ENCODE measurements at places on chromosomes 13 and 19.

DNA sequence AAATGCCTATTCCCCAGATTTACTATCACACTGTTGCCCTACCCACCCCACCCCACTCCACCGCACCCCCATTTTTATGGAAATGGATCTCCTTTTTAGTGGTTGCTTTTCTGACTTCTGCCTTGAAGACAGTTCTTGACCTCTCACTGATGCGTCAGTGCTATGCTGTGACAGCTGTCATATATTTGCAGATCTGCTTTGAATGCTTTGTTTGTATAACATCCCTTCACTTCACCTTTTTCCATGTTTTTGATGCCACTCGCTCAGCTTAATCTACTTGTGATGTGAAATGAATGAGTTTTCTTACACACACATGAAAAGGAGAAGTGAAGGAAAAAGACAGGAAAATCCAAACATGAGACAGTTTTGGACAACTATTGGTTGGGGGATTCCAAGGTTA is 731.0 kb downstream of the SLITRK6 start:
- no peak for DNase-seq

DNA sequence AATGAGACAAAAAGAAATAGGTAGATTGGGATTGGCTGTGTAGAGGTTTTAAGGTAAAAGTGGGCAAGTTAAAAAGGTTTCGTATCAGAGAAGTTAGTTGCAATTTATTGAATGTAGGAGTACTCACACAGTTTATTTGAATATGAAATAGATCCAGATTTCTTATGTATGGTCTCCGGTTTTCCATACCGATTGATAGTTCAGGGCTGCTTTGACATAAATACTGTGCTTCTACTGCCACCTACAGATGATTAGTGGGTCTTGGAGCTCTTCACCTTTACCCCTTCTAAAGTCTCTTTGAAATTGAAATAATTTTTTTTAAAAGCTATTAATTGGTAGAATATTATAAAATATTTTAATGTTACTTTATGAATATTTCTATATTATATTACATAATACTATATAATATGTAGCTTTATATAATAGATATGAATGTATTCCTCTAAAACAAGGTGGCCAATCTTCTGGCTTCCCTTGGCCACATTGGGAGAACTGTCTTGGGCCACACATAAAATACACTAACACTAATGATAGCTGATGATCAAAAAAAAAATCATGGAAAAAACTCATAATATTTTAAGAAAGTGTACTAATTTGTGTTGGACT is 7.7 kb upstream of the GPR18 start:
- DNase-seq, result peak; percentile 7

- DNase-seq, result no peak
These were observed 5.8 kb downstream of the ZSCAN5A start for GRCh38 chr19:56308792-56309191.

DNA sequence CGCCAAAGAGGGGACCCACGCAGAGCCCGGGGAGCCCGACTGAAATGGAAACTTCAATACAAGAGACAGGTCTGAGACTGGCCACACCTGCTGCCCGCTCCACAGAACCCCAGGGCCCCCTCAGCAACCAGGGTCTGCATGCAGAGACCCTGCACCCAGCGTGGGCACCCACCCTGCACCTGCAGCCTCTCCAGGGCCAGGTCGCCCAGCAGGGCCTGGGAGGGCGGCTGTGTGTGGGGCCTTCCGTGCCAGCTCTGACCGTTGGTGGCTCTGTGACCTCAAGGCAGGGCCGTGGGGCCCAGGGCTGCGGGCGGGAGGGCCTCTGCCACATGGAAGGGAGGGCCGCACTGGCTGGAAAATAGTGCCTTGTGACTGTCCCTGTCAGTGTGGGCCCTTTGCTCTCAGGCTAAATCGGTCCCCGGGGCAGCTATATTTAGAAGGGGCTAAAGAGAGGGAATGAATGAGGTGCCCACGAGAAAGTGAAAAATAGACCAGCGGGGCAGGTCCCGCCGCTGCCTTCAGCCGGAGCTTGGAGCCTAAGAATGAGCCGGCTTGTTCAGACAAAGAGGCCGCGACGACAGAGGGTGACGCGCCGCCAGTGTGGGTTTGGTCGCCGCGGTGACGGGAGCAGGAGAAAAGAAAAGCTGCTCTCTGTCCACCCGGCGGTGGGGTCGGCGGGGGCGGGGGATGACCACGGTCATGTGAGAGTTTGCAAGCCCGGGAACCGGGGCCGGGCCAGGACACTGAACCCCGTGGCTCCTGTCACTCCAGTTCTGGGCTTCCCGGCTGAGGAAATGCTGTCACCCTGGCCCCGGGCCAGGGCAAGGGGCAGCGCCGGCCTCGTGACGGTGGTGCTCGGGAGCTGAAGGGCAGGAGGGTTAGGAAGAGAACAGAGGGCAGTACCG is 70.5 kb downstream of the GADD45B start:
- DNase-seq, result no peak

GRCh38 chr13:26681036-26681435 is 79.5 kb downstream of the GPR12 start:
- DNase-seq, result no peak

DNA sequence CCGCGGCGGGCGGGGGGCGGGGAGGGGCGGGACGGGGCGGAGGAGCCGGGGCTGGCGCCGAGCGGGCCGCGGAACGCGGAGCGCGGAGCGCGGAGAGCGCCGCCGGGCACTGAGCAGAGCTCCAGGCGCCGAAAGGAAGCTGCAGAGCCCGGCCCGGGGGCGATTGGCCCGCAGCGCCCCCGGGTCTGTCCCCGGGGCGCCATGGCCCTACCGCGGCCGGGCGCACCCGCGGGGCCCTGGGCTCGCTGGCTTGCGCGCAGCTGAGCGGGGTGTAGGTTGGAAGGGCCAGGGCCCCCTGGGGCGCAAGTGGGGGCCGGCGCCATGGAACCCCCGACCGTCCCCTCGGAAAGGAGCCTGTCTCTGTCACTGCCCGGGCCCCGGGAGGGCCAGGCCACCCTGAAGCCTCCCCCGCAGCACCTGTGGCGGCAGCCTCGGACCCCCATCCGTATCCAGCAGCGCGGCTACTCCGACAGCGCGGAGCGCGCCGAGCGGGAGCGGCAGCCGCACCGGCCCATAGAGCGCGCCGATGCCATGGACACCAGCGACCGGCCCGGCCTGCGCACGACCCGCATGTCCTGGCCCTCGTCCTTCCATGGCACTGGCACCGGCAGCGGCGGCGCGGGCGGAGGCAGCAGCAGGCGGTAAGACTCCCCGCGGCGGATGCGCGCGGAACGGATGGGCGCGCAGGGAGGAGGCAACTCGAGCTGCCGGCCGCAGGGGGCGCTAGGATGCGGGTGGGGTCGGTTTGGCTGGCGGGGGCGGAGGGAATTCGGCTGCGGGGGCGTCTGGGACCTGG is at the start of gene PDE4A:
PDE4A (plus strand) TSS at position 95 of the 796 bp plus-strand sequence; CDS start at position 322, 227 bp downstream.
- no peak for DNase-seq

DNA sequence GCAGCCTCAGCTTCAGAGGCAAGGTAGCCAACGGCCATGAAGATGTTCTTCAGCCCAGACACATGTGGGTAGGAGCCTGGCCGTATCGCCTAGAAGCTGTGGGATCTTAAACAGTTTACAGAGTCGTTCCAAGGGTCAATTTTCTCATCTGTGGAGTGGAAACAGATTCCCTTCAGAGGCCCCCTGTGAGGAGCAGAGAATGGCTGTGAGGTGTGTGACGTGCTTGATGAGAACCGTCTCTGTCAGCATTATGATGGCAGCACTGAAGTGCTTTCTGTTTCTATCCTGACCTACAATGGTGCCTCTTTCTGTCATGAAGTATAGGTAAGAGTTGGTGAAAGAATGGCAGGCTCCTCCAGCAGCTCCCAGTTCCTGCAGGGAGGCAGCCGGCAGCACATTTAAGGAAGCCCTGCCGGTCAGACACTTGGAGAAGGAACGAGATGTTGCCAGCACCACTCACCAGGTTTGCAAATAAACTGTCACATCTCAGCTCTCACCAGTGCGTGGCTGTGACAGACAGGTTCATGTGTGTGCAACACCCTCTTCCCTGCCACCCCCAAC is 277.3 kb downstream of the FOXO1 start:
- DNase-seq, result no peak

- DNase-seq, result no peak
These were observed 33.0 kb downstream of the DEDD2 start for GRCh38 chr19:42184401-42184861.

DNA sequence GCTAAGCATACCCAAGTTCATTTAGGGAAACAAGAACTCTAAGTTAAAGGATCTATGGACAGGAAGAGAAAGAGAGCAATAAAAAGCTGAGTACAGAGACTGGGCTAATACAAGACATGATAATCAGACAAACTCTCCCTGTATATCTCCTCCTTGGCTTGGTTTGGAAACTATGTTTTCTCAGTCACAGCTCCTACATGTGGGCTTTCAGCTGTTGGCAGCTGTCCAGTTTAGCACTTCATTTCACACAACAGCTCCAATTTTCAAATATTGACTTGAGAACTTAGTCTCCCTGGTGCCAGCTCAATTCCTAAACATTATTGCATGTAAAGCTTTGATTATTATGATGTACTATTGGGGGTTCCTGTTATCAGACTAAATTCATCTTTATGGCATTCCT is 222.8 kb upstream of the OBI1 start:
- no peak for DNase-seq

DNA sequence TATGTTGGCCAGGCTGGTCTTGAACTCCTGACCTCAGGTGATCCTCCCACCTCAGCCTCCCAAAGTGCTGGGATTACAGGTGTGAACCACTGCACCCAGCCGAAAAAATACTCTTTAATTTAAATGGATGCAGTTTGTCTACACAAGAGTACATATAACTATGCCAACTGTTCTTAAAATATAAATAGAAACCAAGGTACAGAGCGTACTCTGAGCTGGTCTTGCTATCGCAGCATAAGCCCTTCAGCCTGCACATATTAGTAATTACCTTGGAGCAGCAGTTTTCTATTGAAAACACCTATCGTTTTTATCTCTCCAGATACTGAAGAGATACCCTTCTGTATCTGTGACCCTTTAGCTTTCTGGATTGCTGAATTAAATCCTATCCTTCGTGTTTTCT is 3.4 kb downstream of the ZNF682 start:
- DNase-seq, result no peak

DNA sequence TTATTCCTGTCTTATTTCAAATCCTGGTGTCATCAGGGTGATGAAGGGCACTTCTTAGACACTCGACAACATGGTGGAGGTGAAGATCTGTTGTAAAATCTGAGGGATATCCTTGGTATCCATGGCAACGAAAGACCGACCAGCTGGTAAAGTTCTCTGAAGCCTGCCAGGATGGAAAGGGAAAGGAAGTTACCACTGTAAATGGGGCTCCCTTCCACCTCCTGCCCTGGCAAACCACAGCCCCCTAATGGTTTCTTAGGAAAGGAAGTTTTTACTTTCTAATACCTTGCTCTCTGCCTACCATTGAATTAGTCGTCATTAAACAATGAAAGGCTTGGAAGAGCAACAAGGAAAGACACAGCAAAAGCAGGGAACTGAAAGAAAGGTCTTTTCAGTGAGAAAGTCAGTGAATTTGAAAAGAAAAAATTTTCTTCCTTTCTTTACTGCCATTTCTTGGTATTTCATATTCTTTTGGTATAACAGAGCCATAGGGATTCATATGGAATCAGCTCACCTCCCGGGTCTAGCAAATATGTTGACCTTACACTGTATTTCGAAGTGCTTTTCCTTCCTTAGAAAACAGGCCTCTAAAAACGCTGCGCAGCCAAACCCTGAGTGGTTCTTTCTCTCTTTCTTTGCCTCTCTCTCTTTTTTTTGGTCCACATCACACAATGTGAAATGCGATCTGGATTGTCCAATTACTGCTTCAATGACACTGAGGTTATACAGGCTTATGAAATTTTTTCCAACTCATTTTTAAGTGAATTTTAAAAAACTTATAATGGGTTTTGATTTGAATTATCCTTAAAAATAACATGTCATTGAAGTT is 111.0 kb downstream of the RGCC start:
- no peak for DNase-seq

DNA sequence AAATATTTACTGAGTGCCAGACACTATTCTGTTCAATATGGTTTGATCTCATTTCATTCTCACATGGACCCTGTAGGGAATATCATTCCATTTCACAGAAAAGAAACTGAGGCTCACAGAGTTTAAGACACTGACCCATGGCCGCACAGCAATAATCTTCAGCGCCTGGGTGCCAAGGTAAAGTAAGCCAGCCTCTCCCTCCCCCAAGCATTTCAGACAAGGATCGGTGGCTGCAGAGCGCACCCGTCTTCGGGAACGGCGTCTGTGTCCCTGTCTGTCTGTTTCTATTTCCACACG is 4.3 kb upstream of the PDE4A start:
- DNase-seq, result no peak

DNA sequence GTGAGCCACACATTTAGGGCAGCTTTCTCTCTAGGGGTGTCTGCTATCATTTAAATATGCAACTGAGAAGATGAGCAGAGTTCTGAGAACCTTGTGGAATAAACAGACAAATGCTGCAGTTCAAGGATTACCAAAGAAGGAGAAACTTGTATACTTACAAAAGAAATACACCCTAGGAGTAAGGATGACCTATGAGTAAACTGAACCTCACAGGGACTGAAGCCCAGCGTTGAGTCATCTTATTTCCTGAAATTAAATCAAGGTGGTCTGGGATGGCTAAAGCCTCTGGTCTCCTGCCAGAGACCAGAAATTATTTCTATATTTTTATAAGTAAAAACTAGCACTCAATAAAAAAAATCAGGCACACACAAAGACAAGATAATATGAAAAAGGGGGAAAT is 40.1 kb downstream of the FAM216B start:
- DNase-seq, result no peak

DNA sequence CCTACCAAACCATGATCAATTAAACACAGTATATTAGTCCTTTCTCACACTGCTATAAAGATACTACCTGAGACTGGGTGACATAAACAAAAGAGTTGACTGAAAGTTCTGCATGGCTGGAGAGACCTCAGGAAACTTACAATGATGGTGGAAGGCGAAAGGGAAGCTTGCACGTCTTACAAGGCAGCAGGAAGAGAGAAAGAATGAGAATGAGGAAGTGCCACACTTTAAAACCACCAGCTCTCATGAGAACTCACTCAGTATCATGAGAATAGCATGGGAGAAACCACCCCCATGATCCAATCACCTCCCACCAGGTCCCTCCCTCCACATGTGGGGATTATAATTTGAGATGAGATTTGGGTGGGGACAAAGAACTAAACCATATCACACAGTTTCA is 324.9 kb upstream of the ZNF507 start:
- DNase-seq, result no peak

All from Panc1 (cell line).